Activated CD4-positive, alpha-beta memory T cell treated with anti-CD3 and anti-CD28 coated beads, Interleukin-2, amount 10 ng/mL, durations not matched to agents 7 days and 5 days (primary cell): ENCODE measurements at places on chromosomes 7 and 10. TPM values are rescaled to one million over a fixed set of nuclear protein-coding genes. Genes with fewer than 3 reads are reported as not detected.

DNA sequence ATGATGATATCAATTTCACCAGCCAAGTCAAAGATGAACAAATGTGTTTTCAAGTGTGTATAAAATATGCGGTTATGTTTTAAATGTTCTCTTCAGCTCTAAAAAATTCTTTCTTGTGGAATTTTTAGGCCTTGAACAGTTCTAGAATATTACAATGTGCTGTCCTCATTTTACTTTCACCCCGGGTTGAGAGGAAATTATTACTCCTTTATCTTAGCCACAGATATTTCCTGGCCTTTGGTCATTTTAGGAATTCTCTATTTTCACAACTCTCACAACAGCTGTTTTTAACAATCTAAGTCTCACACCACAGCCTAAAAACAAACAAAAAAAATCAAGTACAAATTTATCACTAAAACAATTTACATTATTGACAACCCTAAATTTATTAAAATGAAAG, 112.2 kb upstream of the HGF start:
- H3K27ac ChIP-seq, result no peak overlapping the region
- H3K4me3 ChIP-seq, result no peak overlapping the region
- H3K4me1 ChIP-seq, result no peaks in the 10 kb centered on the region
- H3K36me3 ChIP-seq, result no peaks in the 10 kb centered on the region

DNA sequence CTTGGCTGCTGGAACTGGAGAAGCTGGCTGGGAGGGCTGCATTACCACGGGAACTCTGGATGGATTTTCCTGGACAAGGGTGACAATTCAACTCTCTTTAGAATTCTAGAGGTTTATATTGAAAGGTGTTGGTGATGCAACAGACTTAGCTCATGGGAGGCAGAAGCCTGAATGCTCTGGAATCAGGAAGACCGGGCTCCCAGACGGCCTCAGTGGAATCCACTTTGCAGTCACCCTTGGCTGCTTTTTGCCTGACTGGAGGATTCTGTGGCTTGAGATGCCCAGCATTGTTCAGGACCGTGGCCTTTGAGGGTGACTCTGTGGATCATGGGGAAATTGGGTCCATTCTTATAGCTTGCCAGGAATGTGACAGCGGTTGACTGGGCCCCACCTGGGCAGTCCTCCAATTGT, 32.3 kb downstream of the PYROXD2 start:
- H3K36me3 ChIP-seq, result peaks cover 3% of the 10 kb centered on the region
- no peak overlapping the region for H3K27ac ChIP-seq
- no peak for DNase-seq
- no peak overlapping the region for H3K4me3 ChIP-seq
- no peaks in the 10 kb centered on the region for H3K4me1 ChIP-seq

OR9A4 gene
- not detected for total RNA-seq

NRG3 gene
- total RNA-seq, result not detected

DNA sequence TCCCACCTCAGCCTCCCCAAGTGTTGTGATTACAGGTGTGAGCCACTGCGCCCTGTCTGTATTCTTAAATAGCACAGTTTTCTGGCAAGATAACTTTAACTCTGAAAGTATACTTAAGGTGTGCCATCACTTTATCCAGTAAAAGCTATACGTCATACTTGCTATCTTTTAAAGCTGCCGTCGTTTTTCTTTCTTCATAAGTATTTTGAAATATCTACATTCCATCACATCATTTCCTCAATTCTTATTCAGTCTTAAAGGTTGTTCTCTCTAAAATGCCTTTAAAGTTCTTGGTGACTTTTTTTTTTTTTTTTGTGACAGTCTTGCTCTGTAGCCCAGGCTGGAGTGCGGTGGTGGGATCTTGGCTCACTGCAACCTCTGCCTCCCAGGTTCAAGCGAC, 34.7 kb downstream of the PTPN12 start:
- H3K4me3 ChIP-seq, result no peak overlapping the region
- H3K27me3 ChIP-seq, result no peaks in the 10 kb centered on the region
- DNase-seq, result no peak
- no peaks in the 10 kb centered on the region for H3K4me1 ChIP-seq
- no peak overlapping the region for H3K27ac ChIP-seq

ACSM6 gene
- total RNA-seq, result not detected

DNA sequence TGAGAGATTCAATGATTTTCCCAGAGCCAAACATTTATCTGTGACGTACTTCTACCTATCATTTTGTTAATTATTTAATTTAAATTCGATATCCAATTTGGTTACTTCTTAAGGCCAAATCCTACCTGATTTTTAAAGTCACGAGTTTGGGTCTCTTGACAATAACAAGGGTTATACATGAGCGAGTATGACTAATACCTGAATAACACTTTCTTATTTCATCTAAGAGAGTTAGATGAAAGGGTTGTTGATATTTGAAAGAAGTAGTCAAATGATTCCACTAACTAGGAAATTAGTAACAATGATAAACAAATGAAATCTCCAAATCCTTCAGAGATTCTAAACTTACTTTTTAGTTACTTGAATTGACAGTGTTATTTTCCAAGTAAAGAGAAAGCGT, 1086.9 kb downstream of the XPNPEP1 start:
- no peak overlapping the region for H3K4me3 ChIP-seq
- no peaks in the 10 kb centered on the region for H3K27me3 ChIP-seq
- DNase-seq, result no peak
- H3K27ac ChIP-seq, result no peak overlapping the region
- no peaks in the 10 kb centered on the region for H3K4me1 ChIP-seq
